ENCODE measurements at places on chromosomes 6 and 20.
A peak's percentile ranks its signal among the peaks of the same experiment; 100 is the strongest.

DNA sequence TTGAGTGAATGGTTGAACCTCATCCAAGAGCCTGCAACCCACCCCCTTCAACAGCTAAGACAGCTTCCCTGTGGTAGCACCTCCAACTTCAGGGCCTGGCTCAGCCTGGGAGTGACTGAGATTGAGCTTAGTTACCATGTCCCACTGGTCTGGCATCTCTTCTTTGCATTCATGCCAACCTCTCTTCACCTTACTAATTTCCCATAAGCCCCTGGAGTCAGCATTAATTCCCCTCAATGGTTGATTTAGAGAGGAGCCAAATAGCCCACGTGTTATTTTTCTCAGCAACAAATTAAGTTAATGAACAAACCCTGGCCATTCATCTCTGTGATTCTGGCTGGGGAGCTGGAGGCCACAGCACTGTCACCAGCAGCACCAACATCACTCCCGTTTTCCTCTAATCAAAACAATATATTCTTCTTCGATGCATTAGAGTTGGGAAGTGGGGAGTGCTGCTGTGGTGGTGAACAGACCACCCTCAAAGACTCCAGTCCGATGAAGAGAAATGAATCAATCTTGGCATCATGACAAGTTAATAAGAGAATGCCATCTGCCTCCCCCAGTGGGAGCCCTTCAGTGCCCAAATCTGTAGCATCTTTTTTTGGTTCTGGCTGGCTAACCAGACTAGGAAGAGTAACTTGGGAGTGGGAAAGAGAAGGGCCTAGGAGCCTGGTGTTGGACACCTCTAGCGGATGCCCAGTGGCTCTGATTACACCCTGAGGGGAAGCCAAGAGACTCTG is 316.9 kb upstream of the RNF24 start:
- DNase-seq: no peak

- DNase-seq: no peak
Observed at GRCh38 chr20:1883986-1884385, 11.2 kb upstream of the SIRPA start.

DNA sequence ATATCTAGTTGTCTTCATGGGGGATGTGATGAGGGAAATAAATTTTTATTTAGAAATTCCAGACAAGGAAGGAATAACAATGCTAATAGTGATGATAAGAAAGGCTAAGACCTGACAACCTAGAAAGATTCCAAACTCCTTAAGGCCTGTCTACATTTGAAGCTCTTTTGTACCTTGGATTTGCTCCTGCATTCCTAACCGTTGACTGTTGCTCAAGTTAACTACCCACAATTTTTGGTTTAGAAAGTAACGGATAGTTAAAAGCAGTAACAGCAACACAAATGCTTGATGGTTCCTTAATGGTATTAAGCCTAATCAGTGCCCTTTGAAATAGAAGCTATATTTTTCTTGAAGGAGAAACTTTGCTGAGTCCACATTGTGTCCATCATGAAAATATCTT is 52.9 kb downstream of the TRMT11 start:
- DNase-seq: no peak

DNA sequence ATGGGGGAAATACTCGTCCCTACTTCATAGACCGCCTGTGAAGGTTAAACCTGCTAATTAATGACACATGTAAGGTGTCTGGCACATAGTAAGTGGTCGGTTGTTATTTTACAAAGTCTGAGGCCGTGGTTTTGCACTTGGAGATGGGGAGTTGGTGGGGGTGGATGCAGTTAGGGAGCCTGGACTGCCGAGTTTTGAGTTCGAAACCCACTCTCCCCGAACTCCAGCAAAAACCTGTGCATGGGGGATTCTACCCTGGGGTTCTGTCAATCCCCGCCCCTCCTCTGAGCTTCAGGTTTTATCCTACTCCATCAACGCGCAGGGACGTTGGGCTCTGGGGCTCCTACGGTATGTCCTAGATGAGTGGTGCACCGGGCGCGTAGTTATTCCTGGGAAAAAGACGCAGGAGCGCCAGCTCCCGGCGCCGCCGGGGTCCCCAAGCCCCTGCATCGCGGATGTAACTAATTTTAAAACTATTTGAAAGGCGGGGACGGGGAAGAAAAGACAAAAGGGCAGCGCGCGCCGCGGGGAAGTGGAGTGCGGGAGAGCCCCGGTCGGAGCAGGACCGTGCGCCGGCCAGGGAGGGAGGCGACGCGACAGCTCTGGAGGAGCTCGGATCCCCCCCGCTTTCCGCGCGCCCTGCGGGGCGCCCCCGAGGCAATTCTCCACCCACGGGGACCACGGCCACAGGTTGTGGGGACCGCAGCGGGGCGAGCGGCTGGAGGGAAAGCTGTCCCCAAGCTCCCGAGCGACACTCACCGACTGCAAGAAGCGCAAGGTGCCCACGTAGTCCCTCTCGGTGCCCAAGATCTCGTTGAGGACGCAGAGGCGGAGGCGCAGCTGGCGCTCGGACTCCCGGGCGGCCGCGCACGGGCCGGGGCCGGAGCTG is 672 bp downstream of the PREX1 start:
- peak; percentile 47 for DNase-seq

DNA sequence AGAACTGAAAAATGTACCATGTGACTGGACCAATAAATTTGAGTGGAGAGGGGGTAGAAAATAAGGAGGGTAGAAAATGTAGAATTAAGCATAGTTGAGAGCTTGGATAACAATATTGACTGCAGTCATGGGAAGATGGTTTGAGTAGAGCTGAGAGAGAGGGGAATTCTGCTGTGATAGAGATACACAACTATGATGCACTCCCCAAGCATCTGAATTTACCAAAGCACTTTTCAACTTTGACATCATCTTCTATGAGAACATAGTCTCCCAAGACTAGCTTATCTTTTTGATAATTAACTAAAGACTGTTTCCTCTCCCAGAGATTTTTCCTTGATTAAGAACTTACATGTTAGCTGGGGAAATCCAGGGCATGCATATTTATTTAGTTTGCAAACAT is 103.1 kb downstream of the TNFRSF21 start:
- no peak for DNase-seq

DNA sequence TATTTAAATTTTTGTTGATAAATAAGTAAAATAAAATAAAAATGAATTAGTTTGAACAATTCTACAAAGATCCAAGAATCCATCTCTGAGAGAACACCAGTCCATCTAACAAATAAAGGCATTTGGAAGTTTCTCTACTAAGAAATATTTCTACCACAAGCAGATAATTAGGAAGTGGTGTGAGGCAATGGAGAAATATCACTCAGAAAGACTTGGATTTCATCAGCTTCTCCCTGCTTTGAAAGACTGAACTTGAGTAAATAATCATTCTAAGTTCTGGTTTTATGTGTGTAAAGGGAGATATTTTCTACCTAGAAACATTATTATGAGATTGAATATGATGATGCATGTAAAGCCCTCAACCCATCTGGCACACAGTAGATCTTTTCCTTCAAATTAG is 17.8 kb upstream of the TCF21 start:
- no peak for DNase-seq

DNA sequence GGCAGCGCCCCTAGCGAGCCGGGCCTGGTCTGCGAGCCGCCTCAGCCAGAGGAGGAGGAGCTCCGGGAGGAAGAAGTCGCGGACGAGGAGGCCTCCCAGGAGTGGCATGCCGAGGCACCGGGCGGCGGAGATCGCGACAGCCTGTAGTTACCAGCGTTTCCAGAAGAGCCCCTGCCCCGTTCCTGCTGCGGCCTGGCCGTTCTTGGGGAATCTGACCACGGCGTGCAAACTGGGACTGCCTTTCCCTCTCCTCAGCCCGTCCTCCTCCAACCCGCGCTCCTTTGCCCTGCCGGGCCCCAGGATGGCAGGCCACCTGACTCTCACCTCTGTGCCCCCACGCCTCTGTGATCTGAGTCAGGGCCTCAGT is 802 bp downstream of the HDGFL1 start:
- DNase-seq: no peak
